ENCODE measurements at places on chromosomes 6 and 20. TPM values are rescaled to one million over a fixed set of nuclear protein-coding genes. Genes with fewer than 3 reads are reported as not detected.

Gene HLA-DMB
- total RNA-seq = 3.4 TPM

Gene IP6K3
- not detected for total RNA-seq

Gene COL9A1
- total RNA-seq = not detected

Gene CRISP3
- total RNA-seq = not detected

Gene CYP39A1
- total RNA-seq = not detected

Gene PRL
- total RNA-seq = 0.19 TPM

Gene COL9A3
- total RNA-seq = 0.31 TPM

Gene FAM50B
- 8.2 TPM for total RNA-seq

Gene PBOV1
- total RNA-seq = not detected

Gene SLC25A27
- total RNA-seq = 2.5 TPM

Gene TRPC4AP
- total RNA-seq = 78.6 TPM

Gene C6orf141
- not detected for total RNA-seq
